ENCODE measurements at places on chromosomes 2 and 18.

- no peak for DNase-seq
Observed at GRCh38 chr2:188852772-188853171, 121.4 kb upstream of the COL3A1 start.

- no peak for DNase-seq
Observed at GRCh38 chr2:45010702-45011012, 1.4 kb upstream of the SIX2 start.

- no peak for DNase-seq
Observed at GRCh38 chr2:241072151-241072550, 29.9 kb downstream of the MTERF4 start.

DNA sequence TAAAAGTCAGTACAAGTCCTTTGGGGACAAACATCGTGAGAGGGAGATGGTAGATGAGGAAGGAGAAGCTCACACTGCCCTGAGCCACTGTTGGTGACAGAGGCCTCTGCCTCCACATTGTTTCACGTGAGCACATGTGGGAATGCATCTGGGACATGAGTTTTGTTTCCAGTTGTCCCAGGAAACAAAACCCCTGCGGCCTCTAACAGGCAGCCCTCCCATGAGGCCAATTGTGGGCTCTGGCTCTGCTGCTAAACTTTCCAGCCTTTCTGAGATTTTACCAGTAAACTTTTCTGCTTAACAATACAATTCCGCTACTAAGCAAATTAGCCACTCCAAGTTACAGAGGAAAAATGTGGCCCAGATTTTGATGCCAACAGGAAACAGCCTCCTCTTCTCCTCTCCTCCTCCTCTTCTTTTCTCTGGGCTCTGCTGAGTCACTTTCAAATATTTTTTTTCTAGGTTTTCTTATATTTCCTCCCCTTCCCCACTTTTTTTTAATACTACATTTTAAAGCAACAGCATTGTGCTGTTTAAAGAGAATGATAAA, 23.4 kb upstream of the LRRC30 start:
- no peak for DNase-seq

- DNase-seq = no peak
Observed at GRCh38 chr2:122096761-122097160, 341.3 kb downstream of the TSN start.

- DNase-seq = no peak
Observed at GRCh38 chr2:240187989-240188590, 47.6 kb upstream of the OTOS start.

GRCh38 chr18:3223356-3223755, 3.6 kb upstream of the MYOM1 start:
- DNase-seq = no peak

- DNase-seq = no peak
Observed at GRCh38 chr2:127313406-127313805, 19.5 kb upstream of the ERCC3 start.

GRCh38 chr18:35116784-35117318, 75.6 kb downstream of the MAPRE2 start:
- no peak for DNase-seq

- no peak for DNase-seq
Observed at GRCh38 chr2:74436848-74437695, 4.7 kb downstream of the RTKN start.

- DNase-seq = no peak
Observed at GRCh38 chr18:45245091-45245511, 370.2 kb upstream of the SLC14A2 start.

GRCh38 chr2:69734854-69735544, 6.9 kb upstream of the ANXA4 start:
- DNase-seq = no peak

DNA sequence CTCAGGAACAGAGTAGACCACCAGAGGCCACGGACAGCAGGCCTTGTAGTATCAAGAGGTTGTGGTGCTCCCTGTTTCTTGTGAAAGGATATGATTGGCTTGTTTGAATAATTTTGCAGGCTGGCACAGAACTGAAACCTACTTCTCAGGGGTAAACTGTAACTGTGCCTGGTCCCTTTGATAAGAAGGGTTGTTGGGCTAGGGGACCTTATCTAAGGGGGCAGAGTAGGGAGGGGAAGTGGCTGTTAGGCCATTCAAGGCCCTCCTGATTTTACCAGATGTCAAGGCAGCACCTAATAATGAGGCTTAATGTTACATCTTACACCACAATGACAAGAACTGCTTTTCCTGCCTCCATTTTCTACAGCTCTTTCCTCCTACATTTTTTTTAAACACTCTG, 45.6 kb downstream of the GPR39 start:
- DNase-seq = no peak

- no peak for DNase-seq
Observed at GRCh38 chr2:182937870-182938269, 71.4 kb upstream of the FRZB start.

- DNase-seq = no peak
Observed at GRCh38 chr2:232354069-232354468, 24.5 kb upstream of the ALPP start.

GRCh38 chr18:3102983-3103382, 90.0 kb upstream of the LPIN2 start:
- no peak for DNase-seq

GRCh38 chr2:160583813-160584537, 90.4 kb upstream of the RBMS1 start:
- DNase-seq = no peak

- no peak for DNase-seq
Observed at GRCh38 chr2:53173698-53174455, 593.7 kb upstream of the CHAC2 start.

DNA sequence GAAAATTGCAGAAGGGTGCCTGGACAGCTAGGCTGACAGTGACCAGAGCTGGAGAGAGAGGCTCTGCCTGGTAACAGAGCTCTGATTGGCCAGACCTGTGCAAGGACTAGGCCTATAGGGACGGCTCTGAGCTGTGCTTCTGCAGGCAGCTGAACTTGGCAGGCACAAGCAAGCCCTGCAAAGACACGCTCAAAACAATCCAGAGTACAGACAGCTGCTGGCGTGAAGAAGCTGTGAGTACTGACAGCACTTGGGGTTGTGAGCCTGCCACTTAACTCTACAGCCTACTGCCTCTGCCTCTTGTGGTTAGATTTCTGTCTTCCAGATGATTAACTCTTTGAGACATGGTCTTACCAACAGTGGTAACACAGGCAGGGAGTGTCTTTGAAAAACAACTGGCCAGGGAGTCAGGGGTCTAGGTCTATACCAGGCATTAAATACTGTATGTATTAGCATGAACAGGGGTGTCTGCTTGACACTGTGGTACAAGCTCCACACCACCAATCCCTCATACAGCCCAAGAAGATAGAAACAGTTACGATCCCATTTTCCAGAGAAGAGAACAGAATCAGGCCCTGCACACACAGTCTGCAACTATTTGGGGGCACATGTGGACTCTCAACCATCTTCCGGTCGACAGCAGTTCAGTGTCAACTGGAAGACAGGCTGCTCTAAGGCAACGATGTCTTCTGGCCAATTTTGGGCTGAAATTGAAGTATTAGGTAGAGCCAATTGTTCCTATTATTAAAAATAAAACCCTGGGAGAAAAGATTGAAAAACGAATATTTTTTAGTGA, 568.4 kb downstream of the TNS1 start:
- no peak for DNase-seq

DNA sequence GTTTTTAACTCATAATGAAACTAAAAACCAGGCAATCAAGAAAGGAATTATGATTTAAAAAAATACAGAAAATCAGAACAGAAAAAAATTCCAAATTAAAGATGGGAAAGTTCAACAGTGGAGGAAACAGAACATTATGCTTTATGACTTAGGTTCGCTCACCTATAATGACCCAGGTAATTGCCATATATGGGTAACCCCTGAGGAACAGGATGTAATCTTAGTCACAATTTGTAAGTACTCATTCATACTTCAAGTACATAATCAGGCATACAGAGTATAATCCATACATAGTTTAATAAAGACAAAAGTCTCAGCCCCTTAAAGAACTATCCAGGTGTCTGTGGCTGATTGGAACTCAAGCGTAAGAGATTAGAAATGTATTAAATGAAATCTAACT, 159.6 kb downstream of the AFF3 start:
- DNase-seq = no peak

DNA sequence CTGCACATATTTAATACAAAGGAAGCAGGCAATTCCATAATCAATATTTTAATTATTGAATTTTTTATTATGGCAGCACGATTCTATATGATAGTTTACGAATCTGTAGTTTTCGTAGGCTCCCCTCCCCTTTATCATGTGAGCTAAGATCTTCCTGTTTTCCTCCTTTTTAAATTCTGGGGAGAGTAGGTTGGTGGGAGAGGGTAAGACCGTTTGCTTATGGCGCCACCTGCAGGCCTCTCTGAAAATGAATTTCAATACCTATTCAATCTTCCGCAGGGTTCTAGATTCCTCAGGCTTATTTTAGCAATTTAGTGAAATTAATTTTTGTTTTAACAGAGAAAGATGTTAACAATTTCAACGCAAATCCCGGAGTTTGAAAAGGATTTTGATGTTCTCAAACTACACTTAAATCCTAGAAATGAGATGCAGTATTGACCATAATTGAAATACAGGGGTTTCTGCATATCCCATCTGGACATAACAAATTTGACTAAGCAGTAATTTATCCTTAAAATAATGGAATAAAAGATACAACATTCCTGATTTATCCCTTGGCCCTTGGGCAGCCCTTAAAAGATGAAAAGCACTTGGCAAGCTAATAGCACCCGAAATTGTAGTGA, 12.8 kb upstream of the GBX2 start:
- peak; percentile 35 for DNase-seq

GRCh38 chr2:120269076-120269744, 16.6 kb downstream of the RALB start:
- DNase-seq = no peak

DNA sequence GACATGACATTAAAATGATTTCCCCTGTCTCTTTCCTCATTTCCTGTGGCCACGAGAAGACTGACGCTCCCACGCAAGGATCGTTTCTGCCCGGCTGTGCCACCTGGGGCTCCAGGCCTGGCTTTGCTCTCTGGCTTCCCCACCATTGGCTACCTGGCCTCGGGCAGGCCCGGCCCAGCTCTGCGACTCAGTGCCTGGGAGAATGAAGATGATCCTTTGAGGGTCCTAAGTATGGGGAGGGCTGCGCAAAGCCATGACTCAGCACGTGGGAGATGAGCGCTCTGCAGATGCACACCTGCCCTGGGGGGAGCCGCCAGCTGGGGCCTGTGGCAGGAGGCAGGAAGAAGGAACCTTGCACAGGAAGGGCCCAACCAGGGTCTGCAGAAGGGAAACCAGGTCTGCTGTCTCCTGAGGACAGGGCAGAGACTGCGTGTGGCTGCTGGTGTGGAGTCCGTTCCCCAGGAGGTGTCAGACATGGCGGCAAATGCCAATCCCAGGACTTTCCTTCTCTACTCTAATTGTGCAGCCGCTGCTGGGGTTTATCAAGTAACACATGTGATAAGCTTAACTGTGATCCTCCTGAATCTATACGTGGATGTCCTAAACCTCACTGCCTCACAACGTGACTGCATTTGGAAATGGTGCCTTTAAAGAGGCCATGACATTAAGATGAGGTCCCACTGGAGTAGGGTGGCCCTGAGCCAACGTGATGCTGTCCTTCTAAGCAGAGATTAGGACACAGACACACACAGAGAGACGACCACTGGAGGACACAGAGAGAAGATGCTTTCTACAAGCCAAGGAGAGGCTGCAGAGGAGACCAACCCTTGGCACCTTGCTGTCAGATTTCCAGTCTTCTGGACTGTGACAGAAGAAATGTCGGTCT, 32.9 kb downstream of the MBP start:
- DNase-seq = no peak

GRCh38 chr2:176455816-176456291, 186.6 kb downstream of the MTX2 start:
- DNase-seq = no peak

GRCh38 chr2:55992455-55992854, 68.9 kb upstream of the EFEMP1 start:
- DNase-seq = no peak

DNA sequence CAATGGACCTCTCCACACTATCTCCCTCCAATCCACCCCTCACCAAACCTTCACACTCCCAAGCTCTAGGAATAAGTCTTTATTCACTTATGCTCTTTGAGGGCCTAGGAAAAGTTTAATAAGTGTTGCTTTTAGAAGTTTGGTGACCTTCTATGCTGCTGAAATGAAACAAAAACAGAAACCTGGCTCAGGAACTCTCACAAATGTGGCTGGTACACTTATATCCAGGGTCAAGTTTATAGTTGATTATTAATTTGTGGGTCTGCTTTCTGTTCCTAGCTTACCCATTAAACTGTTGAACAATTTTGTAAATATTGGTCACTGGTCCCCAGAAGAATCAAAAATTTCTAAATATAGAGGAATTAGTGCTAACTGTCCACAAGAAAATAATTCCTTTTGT, 14.2 kb upstream of the ANKRD44 start:
- no peak for DNase-seq

GRCh38 chr2:169091761-169092519, 22.6 kb downstream of the DHRS9 start:
- no peak for DNase-seq

GRCh38 chr18:21714474-21714873, 9.9 kb upstream of the ABHD3 start:
- no peak for DNase-seq

GRCh38 chr18:50009773-50010335, 185.1 kb downstream of the MYO5B start:
- peak; percentile 21 for DNase-seq

DNA sequence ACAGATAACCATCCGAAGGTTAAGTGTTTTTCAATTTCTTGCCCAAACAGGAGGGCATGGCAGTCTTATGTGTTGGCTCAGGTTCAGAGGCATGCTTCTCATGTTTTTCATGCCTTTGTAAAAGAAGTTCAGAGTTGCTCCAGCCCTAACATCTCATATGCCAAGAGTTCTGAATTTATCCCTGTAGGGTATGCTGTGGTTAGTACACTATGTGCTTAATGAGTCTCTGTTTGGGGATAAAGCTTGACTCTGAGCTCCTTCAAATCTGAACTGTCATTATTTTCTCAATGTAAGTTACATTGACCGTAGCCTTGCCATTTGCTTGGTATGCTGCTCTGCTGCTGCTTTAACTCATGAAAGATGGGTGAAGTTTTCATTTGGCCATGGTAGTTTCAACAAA, 67.9 kb upstream of the PNPT1 start:
- DNase-seq = no peak

GRCh38 chr18:32669549-32670165, 103.2 kb downstream of the KLHL14 start:
- no peak for DNase-seq

DNA sequence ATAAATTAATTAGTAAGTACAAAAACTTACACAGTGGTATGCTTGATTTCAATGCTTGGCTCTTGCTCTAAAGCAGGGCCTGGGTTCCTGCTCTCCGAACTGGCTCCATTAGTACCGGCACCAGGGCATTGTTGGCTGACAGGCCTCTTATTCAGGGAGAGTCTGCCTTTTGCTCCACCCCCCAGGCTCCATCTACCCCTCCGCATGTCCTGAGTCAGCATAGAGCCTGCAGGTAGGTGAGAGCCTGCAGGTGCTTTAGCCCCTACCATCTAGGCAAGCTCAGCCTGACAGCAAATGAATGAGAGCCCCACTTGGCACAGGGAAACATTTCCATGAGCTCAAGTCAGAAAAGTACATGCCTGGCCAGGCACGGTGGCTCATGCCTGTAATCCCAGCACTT, 35.1 kb upstream of the EFHD1 start:
- no peak for DNase-seq

All from stimulated activated CD4-positive, alpha-beta T cell treated with anti-CD3 and anti-CD28 coated beads, TNF-alpha, amount 100 ng/mL, for 24 hours (primary cell).